ENCODE measurements at places on chromosomes 11 and 22.

GRCh38 chr11:16293204-16293681 lies 63.1 kb downstream of the SOX6 start:
- DNase-seq, result no peak

- DNase-seq, result no peak
Measured at GRCh38 chr22:46328797-46329196, 6.7 kb upstream of the TRMU start.

DNA sequence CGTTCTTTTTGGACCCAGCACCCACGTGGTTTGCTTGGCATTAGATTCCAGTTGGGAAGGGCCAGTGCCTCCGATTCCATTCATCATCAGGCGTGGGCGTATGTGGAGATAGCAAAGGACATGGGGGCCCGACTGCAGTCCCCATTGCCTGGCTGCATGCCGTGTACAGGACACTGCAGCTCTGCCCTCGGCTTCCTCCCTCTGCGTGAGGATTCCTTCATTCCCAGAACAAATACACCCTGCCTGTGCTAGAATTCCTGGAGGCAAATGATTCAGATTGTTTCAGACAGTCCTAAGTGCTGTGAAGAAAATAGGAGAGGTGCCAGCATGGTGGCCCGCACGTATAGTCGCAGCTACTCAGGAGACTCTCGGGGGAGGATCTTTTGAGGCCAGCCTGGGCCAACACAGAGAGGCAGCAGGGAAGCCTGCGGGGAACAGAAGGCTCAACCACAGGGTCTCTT lies 15.4 kb downstream of the DERL3 start:
- no peak for DNase-seq

DNA sequence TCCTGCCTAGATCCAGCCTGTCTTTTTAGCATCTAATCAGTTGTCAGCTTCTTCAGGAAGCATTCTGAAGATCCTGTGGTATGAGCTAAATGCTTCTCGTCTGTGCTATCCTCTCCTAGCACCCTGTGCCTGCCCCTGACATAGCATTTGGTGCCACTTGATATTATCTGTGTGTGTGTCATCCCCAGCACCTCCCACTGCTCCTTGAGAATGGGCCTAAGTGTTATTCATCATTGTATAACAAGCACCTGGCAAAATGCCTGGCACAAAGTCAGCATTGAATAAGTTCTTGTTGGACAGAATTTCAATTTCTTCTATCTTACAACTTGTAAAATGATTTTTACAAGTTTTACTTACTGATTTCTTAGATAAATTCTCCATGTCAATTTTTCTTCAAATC lies 28.1 kb upstream of the OLFML1 start:
- no peak for DNase-seq

GRCh38 chr11:119512369-119512768 lies 89.4 kb upstream of the THY1 start:
- DNase-seq, result no peak

DNA sequence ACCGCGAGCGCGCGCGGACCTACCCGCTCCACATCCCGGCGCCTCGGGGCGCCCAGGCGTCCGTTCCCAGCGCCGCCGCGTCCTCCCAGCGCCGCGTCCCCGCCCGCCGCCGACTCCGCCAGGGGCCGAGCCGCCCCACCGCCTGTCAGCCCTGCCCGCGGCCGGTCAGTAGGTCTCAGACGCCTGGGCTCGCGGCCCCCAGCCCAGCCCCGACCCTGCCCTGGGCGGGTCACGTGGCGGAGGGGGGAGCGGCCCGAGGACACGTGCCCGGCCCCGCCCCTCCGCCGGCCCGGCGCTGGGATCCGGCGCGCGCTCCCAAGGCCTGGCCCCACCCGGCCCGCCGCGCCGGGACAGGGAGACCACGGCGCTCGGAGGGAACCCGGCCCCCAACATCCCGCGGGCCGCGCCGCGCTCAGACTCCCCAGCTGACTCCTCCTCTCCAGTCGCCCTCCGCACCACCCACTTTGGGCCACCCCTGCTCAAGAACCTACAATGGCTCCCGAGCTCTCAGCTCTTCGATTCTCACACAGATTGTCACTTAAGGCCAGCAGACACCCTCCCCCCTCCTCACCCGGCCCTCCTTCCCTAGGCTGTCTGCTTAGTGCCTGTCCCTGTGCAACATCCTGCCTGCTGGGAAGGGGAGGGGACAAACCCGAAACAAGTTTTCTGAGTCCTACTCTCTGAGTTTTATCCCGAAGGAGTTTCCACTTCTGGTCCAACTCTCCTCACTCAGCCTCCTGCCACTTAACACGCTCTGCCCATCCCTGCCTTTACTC lies at the start of gene RAB3IL1:
Gene RAB3IL1 (minus strand): TSS at position 233 of the 776 bp plus-strand sequence. CDS start 199 bp downstream, at position 34.
- DNase-seq, result no peak

- no peak for DNase-seq
Measured at GRCh38 chr11:31806186-31806927, 4.8 kb downstream of the PAX6 start.

DNA sequence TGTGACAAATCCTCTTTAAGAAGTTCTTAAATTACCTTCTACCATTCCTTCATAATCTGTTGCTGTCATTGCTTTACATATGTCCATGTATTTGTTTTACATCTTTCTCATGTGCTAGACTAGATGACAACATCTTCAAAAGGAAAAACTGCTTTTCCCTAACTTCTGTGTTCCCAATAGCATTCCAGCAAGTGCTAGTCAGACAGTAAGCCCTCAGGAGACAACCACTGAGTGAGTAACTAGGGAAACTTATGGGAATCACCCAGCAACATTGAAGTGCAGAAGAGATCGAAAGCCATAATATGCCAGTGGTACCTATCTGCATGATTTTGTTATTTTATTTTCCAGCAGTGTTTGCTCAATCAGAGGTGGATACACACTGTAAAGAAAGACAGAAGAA lies 889.7 kb upstream of the API5 start:
- no peak for DNase-seq

DNA sequence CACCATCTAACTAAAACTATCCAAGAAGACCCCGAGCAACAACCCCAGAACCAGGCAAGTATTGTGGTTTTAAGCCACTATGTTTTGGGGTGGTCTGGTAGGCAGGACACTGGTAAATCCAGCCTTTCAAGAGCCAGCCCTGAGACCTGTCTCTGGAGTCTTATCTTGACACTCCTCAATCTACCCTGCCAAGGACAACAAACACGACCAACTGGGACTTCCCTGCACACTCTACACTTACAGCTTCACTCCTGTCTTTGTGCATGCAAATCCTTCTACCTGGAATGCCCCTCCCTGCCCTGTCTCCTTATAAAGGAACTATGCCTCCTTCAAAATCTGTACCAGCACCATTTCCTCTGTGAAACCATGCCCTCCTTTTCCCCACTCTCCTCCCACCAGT lies 107.3 kb downstream of the RPL27A start:
- DNase-seq, result no peak

DNA sequence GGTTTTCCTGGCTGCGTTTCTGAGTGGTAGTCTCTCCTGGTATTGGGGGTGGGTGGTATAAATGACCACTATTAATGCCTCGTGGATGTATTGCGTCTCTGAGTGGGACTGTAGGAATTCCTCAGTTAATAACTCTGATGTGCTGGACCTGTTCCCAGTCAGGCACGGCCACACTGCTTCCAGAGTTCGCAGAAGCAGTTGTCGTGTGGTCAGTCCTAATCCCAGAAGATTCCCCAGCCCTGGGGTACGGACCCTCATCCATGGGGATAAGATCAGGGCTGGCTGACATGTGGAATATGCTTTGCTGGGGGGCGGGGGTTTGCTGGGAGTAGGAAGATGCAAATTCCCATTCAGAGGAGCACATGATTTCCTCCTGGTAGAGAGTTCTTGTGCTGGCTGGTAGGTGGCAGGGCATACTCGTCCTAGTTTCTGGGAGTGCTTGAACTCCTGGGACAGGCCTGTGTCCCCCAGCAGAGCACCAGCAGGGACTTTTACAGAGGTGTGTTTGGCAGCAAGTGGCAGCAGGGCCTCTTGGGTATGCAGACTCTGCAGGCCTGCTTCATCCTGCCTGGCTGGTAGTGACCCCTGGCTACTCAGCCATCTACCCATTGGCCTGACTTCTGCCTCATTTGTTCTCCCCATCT lies 157.4 kb downstream of the NAV2 start:
- no peak for DNase-seq

- no peak for DNase-seq
Measured at GRCh38 chr11:100855466-100856067, 168.5 kb downstream of the ARHGAP42 start.

DNA sequence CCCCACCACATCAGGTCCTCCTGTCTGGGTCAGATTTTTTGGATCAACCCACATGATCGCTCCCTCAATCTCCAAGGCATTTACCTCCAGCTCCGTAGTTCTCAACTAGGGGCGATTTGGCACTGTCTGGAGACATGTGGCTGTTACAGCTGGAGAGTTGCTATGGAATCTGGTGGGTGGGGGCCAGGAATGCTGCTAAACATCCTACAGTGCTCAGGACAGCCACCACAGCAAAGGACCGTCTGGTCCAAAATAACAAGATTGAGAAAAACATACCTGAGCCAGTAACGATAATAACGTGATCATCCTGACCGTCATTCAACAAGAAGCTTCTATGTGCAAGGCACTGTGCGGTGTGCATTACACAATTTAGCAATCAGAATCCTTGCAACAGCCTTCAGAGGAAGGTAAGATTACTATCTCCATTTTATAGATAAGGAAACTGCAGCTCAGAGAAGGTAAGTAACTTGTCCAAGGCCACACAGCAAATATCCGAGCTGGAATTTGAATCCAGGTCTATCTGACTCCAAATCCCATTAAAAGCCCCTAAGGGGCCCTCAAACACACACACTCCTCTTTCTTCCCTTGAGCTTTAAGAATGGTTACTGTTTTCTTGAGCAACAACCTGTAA lies 14.3 kb upstream of the CRY2 start:
- no peak for DNase-seq

DNA sequence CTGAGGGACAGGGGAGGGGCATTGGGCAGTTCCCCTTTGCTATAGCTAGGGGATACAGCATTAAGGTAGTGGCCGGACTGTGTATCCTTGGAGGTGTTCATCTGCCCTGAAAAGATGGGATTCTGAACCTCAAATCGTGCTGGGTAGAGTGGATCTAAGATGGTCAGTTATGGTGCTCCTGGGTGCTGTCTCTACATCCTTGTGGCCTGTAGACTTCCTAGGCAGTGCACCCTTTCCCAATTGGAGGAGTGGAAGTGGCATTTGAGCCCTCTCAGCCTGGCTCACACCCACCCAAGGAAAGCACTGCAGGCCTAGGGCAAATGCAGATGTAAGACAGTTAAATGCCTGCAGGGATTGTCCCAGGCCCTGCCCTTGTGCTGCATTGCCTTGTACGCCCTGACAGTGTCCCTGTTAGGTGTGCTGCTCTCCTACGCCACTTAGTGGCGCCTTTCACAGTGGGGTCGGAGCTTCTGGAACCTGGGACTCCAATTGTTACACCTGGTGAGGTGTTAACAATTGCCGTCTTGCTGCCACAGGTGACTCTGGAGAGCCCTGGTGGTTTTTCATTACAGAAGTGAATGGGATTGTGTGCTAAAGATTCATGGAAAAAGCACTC lies 35.0 kb downstream of the PPFIBP2 start:
- DNase-seq, result peak; percentile 30

DNA sequence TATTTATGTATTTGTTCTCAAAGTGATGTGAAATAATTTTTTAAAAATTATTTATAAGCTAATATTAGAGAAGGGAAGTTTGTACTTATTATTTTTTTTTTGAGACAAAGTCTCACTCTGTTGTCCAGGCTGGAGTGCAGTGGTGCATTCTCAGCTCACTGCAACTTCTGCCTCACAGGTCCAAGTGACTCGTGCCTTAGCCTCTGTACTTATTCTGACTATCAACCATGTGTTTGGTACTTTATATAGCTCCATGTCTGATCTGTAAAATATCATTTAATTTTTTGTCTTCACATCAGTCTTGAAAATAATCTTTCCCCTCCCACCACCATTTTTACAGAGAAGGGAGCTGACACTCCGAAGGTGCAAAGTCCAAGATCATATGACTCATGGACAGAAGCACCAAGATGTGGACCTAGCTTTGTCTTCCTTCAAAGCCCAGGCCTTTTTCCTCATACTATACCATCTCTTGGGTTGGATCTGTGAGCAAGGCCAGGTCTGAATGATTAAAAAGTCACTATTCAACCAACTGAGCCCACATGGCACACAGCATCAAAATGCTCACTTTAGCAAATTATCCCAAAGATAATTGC lies 32.4 kb upstream of the EED start:
- DNase-seq, result no peak

DNA sequence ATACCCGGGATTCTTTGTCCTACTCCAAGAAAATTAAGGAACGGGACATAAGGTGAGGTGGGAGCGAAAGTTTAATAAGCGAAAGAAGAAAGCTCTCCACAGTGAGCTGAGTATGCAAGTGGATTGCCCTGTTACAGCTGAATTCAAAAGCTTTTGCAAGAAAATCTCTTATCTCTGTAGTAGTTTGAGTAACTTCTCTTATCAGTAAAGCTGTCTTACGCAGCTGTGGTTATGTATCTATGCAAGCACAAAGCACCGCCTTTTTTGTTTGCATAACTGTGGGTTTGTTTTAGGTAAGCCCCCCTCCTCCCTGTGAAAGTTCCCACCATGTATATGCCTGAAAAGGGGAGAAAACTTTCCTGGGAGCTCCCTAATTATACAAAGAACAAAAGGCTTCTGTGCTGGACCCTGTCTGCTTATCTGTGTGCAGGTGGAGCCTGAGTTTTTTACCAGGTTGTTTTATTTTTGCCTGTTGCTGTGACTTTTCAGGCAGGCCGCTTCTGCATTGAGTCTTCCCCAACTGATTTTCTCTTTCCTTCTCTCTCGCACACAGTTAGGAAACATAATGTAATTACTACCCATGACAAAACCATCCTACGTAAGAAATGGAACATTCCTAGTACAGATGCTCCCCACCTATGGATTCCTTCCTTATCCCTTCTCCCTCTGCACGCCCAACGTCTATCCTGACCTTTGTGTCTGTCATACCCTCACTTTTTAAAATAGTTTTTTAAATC lies 837 bp upstream of the PLAAT5 start:
- DNase-seq, result peak; percentile 8

GRCh38 chr11:20235164-20235563 lies 74.9 kb upstream of the DBX1 start:
- no peak for DNase-seq

- no peak for DNase-seq
Measured at GRCh38 chr22:36284171-36284571, 31.2 kb downstream of the APOL1 start.

DNA sequence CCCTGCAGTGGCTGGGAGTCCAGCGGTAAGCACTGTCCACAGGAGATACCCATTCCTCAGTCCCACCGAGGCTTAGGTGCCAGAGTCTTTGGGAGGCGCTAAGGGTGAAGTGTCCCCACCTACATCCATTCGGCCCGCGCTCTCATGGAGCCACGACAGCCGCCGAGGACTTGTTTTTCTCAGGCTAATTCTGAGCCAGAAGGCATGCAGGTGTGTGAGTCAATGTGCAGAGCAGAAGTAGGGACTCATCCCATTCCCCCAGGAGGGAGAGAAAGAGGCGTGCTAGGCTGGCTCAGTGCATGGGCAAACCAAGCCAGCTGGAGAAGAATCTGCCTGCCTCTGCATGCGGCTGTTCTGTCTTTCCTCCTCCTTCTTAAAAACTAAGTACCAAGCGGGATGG lies 46.6 kb downstream of the KCNC1 start:
- DNase-seq, result no peak

- DNase-seq, result no peak
Measured at GRCh38 chr11:124954590-124954955, 571 bp downstream of the CCDC15 start.

GRCh38 chr11:36362902-36363301 lies 66.8 kb downstream of the PRR5L start:
- DNase-seq, result no peak
